ENCODE measurements at places on chromosomes 7 and 10.

DNA sequence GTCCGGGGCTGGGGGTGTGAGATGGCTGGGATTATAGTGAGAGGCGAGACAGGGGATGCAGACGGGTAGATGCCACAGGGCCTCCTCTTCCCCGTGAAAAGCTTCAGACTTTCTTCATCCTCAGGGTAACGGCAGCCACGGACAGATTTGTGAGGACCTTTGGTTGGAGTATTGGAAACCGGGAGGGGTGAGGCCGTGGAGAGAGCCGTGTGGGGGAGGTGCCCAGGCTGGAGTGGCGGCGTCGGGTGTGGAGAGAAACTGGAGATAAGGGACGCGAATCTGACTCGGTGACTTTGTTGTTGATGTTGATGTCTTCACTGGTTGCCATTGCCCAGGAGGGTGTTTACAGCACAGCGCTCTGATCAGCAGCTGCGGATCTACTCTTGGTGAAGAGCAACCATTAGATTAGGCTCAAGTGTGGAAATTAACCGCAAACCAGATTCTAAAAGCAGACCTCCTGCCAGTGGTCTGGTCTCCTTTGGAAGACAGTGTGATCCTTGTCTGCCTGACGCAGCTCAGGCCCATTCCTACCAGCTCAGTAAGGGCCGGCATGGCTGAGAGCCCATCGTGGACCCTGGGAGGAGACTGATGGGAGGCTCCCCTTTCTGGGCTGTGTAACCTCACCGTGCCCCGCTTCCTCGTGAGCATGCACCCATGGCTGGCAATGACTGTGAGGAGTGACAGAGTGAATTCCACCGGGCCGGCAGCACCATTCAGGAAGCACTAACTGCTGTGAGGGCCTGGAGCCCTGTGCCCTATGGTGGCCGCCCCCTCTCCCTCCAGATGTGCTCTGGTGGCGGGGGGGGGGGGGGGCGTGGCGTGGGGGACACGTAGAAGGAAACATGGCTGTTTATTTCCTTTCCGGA is 90.3 kb downstream of the INPP5A start:
- DNase-seq = no peak

DNA sequence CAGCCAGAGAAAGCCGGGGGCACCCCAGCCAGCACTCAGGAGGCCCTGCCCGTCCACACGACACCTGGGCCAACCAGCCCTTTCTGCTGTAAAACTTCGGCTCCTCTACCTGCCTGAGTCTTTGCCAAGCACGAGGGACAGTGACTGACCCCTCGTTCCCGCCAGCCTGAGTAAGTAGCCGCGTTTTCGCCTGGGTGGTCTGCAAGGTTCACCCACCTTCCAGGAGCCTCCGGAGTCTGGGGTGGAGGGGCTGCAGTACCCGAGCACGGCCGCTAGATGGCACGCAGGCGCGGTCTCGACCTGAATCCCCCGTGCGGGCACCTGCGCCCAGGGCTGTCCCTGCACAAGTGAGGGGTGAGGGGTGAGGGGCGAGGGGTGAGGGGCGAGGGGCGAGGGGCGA is 192.7 kb downstream of the PTPRN2 start:
- no peak for DNase-seq

DNA sequence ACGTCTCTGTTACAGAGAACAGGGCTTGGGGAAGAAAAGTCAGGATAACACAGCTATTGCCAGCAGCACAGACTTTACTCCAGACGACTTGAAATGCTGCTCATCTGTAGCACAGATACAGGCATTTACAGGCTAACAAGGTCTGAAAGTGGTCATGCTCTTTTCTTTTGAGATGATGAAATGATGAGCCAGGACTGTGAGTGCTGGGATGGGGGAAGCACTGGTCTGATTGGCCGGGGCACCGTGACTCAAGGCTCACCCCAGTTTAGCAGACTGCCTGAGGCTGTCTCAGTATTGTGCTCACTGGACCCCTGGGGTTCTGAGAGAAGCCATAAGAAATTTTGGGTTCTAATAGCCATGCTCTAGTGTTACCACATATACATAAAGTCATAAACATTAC is 12.4 kb downstream of the SMKR1 start:
- DNase-seq = no peak

DNA sequence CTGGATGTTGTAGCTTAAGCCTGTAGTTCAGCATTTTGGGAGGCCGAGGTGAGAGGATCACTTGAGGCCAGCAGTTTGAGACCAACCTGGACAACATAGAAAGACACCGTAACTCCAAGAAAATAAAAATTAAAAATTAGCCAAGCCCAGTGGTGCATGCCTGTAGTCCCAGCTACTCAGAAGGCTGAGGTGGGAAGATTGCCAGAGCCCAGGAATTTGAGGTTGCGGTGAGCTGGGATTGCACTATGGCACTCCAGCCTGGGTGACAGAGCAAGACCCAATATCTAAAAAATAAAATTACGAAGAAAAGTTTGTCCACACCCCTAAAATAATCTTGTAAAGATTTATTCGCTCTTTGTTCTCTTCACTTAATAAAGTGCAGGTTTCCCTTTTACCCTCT is 951.0 kb downstream of the TYW1 start:
- DNase-seq = no peak

DNA sequence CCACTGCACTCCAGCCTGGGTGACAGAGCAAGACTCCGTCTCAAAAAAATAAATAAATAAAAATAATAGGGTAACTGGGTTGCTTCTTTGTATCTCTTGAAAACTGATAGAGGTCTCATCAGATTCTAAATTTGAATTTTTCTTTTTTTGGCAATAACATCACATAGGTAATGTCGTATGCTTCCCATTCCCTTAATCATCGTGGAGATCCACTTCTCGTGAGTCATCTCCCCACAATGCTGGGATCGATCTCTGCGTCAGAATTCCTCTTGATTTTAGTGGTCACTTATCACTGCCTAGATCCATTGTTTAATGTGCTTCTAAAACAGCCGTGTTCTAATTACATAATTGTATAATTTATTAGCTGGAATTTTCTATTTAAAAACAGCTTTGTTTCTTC is 70.5 kb upstream of the DNAJB6 start:
- DNase-seq = no peak

DNA sequence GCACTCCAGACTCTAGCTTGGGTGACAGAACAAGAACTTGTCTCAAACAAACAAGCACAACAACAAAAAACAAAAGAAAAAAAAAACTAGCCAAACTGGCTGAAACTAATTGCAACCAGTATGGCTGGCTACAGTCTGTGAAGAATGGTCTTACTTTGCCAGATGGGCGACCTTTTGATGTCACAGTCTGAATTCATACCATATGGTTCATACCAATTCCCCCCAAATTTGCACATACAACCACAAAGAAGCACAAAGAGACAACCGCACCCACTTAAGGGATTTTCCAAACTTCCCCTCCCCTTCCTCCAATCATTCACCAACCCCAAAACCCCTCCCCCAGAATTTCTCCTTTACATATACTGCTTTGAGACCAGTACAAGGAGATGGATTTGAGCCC is 114.2 kb downstream of the SPAG6 start:
- DNase-seq = no peak

GRCh38 chr10:13708256-13708990 is 121.7 kb downstream of the PRPF18 start:
- no peak for DNase-seq

DNA sequence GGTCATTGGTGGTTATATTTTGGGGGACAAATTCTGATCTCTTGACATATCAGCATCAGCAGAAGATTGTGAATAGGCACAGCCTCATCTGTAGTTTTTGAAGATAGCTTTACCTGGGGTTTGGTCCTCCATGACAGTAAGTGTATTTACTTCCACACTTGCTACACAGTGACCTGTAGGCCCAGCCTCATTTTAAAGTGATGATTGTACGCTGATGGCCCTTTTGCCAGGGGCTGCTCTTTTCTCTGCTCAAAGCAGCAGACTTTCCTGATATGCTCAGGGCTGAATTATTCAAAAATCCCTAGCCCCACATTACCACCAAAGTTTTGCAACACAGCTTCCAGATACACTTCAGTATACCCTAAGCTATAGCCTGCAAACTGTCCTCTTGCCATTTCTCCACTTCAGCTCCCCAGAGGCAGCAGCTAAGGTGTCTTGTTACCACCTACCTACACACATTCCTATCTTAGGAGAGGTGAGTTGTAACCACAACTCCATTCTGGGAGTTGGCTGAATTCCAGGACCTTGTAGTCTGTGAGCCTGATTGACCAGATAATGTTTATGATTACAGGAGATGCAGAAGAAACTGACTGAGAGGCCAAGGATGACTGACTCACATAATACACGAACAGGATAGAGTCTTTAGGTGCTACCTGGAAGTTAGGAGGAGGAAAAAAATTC is 6.0 kb downstream of the ASB4 start:
- no peak for DNase-seq

- no peak for DNase-seq
Measured at GRCh38 chr7:22720791-22721786, 5.9 kb upstream of the IL6 start.

GRCh38 chr10:28566458-28567015 is 33.6 kb downstream of the WAC start:
- DNase-seq = no peak

GRCh38 chr10:31032258-31033132 is 830 bp upstream of the ZNF438 start:
- DNase-seq = peak; percentile 88

DNA sequence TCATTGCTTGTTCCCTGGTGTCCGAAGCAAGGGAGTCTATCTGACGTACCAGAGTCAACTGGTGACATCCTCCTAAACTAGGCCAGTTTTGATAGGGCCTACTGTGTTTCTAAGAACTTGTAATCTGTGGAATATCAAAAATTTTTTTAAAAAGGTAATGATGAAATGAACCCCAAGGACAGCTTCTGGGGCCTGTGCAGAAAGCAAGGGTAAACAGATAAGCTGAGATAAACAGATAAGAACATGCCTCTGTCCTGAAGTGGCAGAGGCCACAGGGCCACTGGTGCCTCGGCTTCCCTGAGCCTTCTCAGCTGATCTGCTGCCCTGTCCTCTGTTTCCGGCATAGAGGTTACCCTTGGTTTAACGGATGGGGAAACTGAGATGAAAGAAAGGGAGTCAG is 8.8 kb downstream of the GRK5 start:
- no peak for DNase-seq

DNA sequence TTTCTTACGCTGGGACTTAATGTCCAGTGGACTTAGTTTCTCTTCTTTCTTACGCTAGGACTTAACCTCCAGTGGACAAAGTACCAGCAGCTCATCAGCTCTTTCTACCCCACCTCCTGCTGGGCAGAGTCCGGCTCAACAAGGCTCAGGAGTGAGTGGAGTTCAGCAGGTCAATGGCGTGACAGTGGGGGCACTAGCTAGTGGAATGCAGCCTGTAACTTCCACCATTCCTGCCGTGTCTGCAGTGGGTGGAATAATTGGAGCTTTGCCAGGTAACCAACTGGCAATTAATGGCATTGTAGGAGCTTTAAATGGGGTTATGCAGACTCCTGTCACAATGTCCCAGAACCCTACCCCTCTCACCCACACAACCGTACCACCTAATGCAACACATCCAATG is 199.7 kb downstream of the MLLT10 start:
- DNase-seq = no peak

GRCh38 chr10:12742771-12743170 is 258.7 kb downstream of the CCDC3 start:
- no peak for DNase-seq

GRCh38 chr10:114271075-114271778 is 32.2 kb downstream of the VWA2 start:
- no peak for DNase-seq

DNA sequence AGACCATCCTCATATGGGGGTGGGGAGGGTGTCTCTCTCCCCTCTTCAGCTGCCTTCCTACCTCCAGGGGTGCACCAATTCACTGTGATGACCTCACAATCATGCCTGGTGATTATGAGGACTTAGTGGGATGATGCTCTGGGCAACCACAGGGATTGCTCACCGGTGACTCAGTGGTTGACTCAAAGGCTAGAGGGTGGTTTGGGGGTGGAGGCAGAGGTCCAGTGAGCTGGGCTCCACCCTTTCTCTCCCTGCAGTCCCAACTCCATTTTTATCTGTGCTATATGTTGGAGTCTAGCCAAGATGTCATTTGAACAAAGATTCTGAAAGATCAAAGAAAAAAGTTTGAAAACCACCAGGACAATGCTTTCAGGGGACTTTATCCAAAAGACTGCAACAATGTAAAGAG is 286.9 kb downstream of the KCNMA1 start:
- no peak for DNase-seq

DNA sequence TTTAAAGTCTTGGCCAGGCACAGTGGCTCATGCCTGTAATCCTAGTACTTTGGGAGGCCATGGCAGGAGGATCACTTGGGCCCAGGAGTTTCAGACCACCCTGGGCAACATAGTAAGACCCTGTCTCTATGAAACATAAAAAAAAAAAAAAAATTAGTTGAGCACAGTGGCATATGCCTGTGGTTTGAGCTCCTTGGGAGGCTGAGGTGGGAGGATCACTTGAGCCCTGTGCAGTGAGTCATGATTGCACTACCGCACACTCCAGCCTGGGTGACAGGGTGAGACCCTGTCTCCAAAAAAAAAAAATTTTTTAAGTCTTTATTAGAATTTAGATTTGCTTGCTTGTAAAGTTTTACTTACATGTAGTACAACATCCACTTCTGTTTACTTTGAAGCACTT is 14.0 kb downstream of the WNT2 start:
- DNase-seq = no peak

DNA sequence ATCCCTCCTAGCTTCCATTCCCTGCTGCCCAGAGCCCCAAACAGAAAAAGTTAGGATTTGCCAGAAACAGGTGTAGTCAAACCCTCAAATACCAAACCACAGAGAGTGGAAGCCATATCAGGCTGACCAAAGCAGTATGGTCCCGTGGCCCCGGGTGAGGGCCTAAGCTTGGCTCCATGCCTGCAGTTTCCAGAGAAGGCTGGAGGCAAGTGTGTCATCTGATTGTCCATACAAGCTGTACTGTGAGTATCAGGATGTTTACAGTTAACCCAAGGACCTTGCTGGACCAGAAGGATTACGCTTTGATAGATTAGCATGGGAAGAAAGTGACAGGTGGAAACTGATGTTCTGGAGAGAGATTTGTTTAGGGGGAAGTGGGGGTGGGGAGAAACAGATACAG is 96.3 kb downstream of the PRKAG2 start:
- DNase-seq = no peak

- no peak for DNase-seq
Measured at GRCh38 chr7:5421714-5422395, 1.8 kb downstream of the TNRC18 start.

DNA sequence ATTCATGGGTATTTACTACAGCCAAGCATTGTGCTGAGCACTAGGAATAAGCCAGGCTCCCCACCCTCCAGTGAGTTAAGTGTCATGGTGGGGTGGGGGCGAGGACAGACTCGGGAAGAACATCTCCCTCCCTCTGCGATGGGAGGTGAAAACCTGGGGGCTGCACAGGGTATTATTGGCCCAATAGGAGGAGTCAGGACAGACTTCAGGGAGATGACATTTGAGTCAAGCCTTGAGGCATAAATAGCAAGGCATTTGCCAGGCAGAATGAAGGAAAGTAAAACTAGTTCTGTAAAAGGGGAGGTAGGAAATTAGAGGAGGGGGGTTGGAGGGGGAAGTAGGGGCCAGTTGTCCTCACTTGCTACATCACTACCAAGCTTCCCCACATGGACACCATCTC is 18.9 kb downstream of the NKX2-3 start:
- DNase-seq = no peak

Measured in activated CD8-positive, alpha-beta memory T cell treated with anti-CD3 and anti-CD28 coated beads for 4 hours (primary cell).